ENCODE measurements at places on chromosomes 1 and 21. TPM values are rescaled to one million over a fixed set of nuclear protein-coding genes. Genes with fewer than 3 reads are reported as not detected.
A peak's percentile ranks its signal among the peaks of the same experiment; 100 is the strongest.

DNA sequence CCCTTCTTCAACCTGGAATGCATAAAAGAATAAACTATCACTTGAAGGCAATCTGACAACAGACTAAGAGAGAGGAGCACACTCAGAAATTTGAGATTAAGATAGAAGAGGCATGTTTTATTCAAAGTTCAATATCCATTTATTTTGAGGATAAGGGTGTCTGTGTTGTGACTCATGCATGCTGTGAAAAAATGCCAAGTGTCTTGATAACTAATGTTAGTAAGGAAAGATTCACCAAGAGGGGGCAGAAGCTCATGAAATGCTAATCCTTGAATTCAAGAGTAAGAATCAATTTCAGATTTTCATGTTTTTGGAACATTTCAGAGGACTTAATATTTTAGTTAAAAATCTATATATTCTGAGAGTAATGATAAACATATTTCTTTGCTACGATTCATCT, 94.0 kb downstream of the IFI44 start:
- no peak for DNase-seq

- DNase-seq: no peak
Observed at GRCh38 chr1:152441756-152442155, 27.7 kb upstream of the CRNN start.

The RASSF5 gene
- 0.12 TPM for total RNA-seq

GRCh38 chr21:33942426-33942825, 26.8 kb upstream of the ATP5PO start:
- DNase-seq: no peak

The OVAAL gene
- not detected for total RNA-seq

DNA sequence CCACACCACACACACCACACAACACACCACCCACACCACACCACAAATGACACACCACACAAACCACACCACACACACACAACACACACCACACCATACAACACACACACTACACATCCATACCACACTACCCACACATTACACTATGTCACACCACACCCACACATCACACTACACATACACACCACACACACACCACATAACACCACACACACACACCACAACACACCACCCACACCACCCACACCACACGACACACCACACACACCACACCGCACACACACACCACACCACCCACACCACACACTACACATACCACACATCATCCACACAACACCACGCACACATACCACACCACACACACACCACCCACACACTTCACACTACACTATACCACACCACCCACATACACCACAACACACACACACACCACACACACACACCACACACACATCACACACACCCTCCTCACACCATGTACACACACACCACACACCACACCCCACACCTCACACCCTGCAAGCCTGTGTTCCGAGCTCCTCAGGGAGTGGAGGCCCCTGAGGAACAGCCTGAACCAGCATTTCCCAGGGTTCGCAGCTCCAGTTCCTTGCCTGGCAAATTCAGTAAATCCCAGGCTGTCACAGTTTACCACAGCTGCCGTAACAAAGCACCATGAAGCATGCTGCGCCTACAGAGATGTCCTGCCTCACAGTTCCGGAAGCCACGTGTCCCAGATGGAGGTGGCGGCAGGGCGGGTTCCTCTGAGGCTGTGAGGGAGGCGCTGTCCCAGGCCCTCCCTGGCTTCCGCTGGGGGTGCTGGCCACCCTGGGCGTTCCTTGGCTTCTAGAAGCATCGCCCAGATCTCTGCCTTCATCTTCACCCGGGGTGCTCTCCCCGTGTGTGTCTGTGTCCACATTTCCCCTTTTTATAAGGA, 69.8 kb upstream of the ATP5PO start:
- no peak for DNase-seq

GRCh38 chr1:3652548-3653285, 401 bp downstream of the TP73 start:
- peak; percentile 23 for DNase-seq

GRCh38 chr1:67840449-67840848, 7.2 kb upstream of the GNG12 start:
- DNase-seq: peak; percentile 55
